ENCODE measurements at places on chromosomes 2 and 18.
A peak's percentile ranks its signal among the peaks of the same experiment; 100 is the strongest.

DNA sequence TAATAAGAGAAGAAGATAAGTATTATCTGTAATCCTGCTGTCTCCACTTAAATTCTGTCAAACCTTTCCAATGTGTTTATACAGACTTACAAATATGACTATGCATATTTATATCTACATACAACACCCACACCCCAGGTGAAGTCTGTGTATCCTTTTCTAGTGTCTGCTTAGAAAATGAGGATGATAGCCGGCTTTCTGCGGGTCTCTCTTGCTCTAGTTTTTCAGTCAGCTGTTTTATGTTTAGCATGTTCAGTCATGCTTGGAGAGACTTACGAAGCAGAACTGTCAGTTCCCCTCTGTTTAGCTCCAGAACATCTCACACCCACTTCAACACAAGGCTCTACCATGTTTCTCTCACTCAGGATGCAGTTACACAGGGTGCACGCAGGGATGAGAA is 137.3 kb upstream of the NFATC1 start:
- peaks cover 65% of the 10 kb centered on the region for H3K36me3 ChIP-seq
- H3K27ac ChIP-seq: no peak overlapping the region
- DNase-seq: no peak
- H3K4me3 ChIP-seq: no peak overlapping the region
- peaks cover 5% of the 10 kb centered on the region for H3K4me1 ChIP-seq
- H3K27me3 ChIP-seq: no peaks in the 10 kb centered on the region

DNA sequence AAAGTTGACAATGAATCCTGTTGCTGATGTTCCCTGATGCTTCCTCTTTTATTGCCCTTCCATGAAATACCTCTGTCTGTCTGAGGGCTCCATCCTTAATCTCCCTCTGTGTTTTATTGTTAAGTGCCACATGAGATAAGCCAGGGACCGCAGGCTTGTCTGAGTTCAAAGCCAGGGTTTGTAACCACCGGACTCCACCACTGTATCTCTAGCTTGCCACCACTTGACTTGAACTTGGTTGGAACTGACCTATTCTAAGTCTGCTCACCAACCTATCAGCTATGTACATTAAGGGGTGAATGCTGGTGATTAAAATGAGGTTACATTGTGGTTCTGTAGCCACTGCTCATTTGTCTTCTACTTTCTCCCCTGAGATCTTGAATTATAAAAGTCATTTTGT is 328.5 kb upstream of the ZEB2 start:
- no peak overlapping the region for H3K27ac ChIP-seq
- H3K4me3 ChIP-seq: no peak overlapping the region
- H3K36me3 ChIP-seq: no peaks in the 10 kb centered on the region
- no peaks in the 10 kb centered on the region for H3K27me3 ChIP-seq
- no peak for DNase-seq

DNA sequence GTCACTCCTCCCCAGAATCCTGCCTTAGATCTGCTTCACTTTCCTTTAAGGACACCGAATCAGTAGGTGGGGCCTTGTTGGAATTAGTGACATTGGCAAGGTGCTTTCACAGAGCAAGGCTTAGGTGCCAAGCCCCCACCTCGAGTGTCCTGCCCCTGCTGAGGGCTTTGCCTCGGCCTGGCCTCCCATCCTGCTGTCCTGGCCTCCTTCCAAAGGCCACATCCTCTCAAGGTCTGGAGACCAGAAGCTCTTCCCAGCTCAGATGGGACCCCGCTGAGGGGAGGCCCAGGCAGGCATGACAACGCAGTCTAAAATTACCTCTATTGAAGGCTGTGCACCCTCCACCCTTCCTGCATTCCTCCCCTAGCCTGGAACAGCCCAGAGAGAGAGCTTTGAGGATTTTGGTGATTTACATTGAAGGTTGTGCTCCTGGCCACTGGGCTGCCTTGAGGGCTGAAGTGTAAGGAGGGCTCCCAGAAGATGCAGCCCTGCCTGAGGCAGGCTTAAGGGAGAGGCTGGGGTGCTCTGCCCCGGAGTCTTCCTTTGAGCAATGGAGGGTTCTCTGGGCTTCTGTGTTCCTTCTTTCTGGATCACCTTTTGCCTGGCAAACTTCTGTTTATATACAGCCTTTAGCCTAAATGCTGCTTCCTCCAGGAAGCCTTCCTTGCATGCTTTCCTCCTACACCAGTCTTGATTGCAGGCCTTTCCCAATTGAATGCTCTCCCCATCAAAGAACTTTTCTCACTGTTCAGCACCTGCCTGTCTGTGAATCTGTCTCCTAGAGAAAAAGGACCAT is 154.4 kb downstream of the DDX1 start:
- DNase-seq: no peak
- H3K4me1 ChIP-seq: no peaks in the 10 kb centered on the region
- no peak overlapping the region for H3K4me3 ChIP-seq
- H3K27me3 ChIP-seq: peaks cover 4% of the 10 kb centered on the region

GRCh38 chr2:144162652-144163051 is 357.3 kb downstream of the ZEB2 start:
- peaks cover 2% of the 10 kb centered on the region for H3K4me1 ChIP-seq
- no peak overlapping the region for H3K27ac ChIP-seq
- no peaks in the 10 kb centered on the region for H3K36me3 ChIP-seq
- DNase-seq: peak; percentile 27

DNA sequence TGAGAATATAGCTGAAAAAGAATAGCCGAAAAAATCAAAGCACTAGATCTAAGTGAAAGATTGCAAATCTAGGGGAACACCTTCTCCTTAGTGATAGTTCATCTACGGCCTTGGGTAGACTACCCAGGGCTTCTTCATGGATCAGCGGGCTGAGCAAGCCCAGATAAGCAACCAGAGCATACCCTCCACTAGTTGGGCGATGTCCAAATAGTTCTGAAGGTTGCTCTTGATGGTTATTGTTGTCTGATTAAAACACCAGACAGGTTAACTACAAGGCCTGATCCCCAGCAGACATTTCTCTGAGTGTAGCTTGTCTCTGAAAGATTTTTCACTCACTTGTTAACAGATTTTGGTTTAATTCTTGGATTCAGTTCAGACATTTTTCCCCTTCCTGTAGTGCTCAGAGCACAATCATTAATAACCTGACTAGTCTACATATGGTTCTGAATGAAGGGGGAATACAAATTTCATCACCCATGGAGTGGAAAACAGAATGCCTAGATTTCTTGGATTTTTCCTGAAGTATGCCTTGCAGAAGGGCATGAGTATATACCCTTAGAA is 99.6 kb downstream of the BABAM2 start:
- H3K36me3 ChIP-seq: peaks cover 15% of the 10 kb centered on the region
- DNase-seq: no peak
- peak overlapping the region; percentile 49 for H3K27ac ChIP-seq
- peaks cover 35% of the 10 kb centered on the region for H3K4me1 ChIP-seq

DNA sequence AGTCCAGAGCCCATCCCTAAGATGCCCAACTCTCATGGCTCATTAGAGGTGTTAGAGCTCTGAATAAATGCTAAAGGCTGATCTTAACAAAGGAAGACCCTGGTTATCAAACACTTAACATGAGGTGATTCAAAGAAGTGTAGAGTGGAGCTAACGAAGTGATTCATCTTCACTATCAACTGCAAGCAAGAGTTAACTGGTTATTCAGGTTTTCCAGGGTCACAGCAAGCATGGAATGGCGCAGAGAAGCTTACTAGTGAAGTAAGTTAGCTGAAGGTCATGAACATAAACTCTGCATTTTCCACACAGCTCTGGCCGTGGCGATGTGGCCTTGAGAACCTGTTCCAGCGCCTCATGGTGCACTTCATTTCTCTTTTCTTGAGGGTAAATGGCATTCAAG is 17.0 kb downstream of the RND3 start:
- H3K36me3 ChIP-seq: no peaks in the 10 kb centered on the region
- no peaks in the 10 kb centered on the region for H3K27me3 ChIP-seq
- H3K27ac ChIP-seq: no peak overlapping the region
- H3K4me1 ChIP-seq: no peaks in the 10 kb centered on the region

DNA sequence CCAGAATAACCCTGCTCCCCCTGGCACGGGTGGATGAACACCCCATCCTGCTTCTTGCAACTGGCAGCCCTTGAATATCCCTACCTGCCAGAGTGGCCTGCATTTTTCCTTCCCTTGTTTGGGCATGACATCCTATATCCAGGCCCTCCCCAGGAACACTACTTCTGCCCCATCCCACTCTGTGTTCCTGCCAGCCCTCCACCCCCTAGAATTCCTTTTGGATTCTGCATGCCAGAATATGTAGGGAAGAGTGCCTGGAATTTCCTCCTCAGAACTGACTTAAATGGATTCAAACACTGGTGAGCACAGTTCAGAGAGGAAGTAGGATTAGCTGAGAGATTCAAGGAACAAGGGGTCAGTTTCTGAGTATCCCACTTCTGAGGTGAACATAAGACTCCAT is 123.5 kb upstream of the PELI1 start:
- H3K27me3 ChIP-seq: no peaks in the 10 kb centered on the region
- peaks cover 6% of the 10 kb centered on the region for H3K36me3 ChIP-seq
- no peak overlapping the region for H3K4me3 ChIP-seq
- no peaks in the 10 kb centered on the region for H3K4me1 ChIP-seq
- H3K27ac ChIP-seq: no peak overlapping the region
- no peak for DNase-seq

- no peak overlapping the region for H3K27ac ChIP-seq
- H3K36me3 ChIP-seq: no peaks in the 10 kb centered on the region
- H3K4me1 ChIP-seq: peaks cover 59% of the 10 kb centered on the region
- no peak overlapping the region for H3K4me3 ChIP-seq
Observed at GRCh38 chr2:64202206-64202845, 58.1 kb upstream of the PELI1 start.

DNA sequence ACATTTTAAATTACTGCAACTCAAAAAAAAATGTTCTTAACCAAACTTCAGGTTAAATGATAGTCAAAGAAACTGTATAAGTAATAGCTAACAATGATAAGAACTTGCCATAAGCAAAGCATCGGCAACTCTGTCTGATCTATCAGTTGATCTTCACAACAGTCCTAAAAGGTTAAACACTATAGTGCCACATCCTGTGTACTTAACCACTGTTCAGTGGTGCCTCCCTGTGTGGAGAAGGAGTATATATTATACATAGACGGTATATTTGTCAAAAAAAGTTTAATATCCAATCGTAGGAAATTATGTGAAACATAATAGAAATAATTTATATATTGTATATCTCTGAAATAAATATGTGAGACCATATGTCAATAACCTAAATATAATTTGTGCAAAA is 13.0 kb downstream of the DTNA start:
- no peak for DNase-seq
- H3K27me3 ChIP-seq: peaks cover 8% of the 10 kb centered on the region
- H3K36me3 ChIP-seq: no peaks in the 10 kb centered on the region
- no peaks in the 10 kb centered on the region for H3K4me1 ChIP-seq

GRCh38 chr18:10319914-10320600 is 134.4 kb upstream of the APCDD1 start:
- no peak overlapping the region for H3K27ac ChIP-seq
- no peaks in the 10 kb centered on the region for H3K36me3 ChIP-seq
- H3K4me1 ChIP-seq: peaks cover 2% of the 10 kb centered on the region
